ENCODE measurements at places on chromosomes 7 and 10.

- no peak for DNase-seq
Observed at GRCh38 chr7:33073243-33073642, 10.7 kb upstream of the NT5C3A start.

DNA sequence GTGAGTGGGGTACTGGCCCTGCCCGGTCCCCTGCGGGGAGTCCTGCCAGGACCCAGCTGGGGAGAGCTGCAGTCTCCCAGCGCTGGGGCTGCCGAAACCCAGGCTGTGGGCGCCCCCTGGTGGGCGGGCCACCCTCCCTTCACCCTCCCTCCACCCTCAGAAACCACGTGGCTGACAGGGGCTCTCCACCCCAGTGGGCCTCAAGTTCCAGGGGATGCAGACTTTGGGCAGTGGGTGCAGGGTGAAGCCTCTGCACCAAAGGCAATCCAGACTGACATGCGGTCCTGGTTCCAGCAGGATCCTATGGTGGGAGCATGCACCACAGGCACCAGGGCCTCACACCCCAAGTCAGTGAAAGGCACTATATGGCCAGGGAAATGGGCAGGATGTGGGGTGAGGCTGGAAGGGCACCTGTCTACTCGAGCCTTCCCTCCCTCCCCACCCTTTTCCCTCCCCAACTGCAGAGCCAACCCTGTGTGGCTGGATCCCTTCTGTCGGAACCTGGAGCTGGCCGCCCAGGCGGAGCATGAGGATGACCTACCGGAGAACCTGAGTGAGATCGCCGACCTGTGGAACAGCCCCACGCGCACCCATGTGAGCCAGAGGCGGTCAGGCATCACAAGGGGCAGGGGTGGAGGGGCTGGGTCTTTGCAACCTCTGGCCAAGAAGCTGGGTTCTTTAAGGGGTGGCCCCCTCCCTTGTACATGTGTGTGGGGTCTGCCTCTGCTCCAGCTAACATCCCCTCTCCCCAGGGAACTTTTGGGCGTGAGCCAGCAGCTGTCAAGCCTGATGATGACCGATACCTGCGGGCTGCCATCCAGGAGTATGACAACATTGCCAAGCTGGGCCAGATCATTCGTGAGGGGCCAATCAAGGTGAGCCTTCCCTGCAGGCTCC, 38.8 kb downstream of the PSAP start:
- peak; percentile 73 for DNase-seq

DNA sequence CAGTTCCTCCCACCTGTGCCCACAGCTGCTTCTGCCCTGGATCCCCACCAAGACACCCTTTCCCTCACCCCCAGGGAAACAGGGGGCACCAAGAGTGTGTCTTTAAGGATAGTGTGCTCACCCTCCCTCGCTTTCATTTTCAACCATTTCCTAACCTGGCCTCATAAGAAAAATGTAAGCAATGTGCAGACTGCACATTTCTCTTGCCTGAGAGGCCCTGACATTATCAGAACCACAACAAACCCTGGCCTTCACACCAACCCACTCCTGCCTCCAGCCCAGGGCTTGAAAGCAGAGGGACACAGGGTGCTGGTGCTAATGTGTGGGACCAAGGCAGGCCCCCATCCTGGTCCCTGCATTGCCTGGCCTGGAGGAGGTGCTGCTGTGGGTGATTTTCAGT, 11.0 kb upstream of the IMPDH1 start:
- DNase-seq = no peak

GRCh38 chr10:100934084-100934659, 21.4 kb downstream of the SLF2 start:
- no peak for DNase-seq

DNA sequence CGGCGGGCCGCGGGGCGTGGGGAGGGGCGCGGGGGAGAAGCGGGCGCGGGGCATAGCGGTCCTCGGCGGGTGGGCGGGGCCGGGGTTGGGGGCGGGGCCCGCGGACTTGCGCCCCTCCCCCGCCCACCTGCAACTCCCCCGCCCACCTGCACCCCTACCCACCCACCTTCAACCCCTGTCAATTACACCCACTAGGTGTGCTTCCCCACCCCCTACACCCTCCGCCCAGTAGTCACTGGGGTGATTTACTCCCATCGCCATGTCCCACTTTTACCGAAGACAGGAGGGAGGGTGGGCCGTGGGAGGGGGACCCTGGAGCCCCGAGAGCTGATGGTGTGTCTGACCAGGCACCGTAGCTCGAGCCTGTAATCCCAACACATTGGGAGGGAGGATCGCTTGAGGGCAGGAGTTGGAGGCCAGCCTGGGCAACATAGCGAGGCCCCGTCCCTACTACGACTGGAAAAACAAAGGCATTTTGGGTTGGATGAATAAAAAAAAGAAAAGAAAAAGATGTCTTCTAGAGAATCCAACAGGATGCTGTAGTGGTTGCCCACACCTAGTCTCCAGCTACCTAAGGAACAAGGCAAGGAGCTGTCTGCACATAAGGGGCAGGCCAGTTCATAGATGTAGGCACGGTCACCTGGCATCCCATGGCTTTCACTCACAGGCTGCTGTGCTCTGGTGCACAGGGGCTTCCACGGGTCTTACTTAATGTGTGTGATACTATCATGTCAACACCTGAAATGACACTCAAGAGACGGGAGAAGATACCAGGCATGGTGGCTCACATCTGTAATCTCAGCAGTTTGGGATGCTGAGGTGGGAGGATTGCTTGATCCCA, 761 bp downstream of the KCTD7 start:
- DNase-seq = no peak

DNA sequence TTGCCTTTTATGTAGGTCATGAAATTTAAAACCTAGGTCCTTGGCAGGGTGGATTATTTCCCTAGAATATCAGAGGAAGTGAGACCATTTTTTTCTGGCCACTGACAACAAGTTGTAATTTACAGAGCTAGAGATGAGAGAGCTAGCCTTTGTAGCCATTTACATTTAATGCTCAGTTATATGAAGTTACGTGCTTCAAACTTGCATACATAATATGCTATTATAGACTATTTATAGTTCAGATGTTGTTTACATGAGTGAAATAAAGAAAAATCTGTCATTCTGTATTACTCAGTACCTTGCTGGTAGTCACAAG, 234.9 kb upstream of the MBL2 start:
- DNase-seq = no peak

DNA sequence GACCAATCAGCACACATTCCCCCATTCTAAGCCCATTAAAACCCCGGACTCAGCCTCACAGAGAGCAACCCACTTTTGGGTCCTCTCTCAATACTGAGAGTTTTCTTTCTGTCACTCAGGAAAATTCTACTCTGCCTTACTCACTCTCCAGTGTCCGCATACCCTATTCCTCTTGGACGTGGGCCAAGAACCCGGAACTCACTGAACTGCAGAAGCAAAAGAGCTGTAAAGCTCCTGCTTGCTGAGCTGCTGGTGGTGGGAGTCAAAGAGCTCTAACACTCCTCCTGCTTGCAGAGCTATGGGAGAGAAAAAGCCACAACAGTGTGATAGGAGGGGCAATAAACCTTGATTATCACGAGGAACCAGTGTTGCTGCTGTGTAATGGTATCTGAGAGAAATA, 386.9 kb downstream of the POM121L12 start:
- no peak for DNase-seq

DNA sequence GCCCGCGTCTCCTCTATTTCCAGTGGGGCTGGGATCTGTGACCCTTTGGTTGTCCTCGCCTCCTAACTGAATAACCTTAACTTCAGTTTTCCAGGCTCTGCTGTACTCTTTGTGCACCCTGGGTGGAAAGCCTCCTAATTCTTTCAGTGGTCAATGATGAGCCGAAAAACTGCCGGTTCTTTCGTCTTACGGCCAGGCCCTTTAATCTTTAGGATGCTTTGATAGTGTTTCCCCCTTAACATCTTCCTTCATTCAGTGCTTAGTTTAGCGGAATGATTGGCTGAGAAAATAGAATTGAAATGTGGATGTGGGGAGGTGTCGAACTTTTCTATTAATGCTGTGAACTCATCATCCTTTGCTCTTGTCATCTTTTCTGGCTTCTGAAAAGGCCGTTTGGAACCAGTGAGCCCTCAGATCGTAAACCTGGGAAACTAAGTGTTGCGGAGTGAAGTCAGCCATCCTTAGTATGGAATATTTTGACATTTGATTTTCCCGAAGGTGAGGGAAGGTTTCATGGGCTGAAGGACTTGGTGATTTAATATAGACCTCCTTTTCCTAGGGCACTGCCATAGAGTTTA, 847 bp downstream of the GARS1 start:
- DNase-seq = no peak

- no peak for DNase-seq
Observed at GRCh38 chr7:66190504-66190857, 14.7 kb upstream of the TPST1 start.

DNA sequence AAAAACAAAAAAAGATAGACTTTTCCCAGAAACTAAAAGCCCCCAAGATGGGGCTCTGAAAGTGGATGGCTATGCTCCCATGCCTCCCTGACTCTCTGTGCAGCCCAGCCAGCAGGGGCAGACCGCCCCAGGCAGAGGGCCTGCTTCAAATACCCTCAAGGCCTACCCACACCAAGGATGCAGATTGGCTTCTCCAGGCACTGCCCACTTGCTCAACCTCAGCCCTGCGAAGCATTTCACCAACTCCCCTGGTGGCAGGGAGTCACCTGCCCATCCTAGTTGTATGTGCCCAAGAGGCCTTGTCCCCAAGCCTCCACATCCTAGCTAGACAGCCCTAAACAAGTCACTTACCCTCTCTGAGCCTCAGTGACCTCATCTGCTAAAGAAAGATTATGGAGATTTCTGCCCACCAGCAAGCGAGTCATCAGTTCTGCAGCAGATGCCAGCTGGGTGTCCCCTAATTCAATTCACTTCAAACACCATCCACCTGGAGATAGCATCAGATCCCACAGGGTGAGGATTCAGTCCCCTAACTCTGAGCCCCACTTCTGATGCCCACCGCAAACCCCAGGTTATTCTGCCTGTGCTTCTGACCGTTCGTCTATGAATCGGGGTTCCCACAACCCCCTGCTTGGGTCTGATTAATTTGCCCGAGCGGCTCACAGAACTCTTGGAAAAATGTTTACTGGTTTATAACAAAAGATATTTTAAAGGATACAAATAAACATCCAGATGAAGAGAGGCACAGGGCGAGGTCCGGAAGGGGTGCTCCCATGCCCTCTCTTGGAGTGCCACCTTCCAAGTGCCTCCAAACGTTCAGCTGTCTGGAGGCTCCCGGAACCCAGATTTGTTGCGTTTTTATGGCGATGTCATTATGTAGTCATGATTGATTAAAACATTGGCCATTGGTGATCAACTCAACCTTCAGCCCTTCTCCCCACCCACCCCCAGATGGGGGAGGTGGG, 18.6 kb upstream of the ZMIZ1 start:
- DNase-seq = no peak

DNA sequence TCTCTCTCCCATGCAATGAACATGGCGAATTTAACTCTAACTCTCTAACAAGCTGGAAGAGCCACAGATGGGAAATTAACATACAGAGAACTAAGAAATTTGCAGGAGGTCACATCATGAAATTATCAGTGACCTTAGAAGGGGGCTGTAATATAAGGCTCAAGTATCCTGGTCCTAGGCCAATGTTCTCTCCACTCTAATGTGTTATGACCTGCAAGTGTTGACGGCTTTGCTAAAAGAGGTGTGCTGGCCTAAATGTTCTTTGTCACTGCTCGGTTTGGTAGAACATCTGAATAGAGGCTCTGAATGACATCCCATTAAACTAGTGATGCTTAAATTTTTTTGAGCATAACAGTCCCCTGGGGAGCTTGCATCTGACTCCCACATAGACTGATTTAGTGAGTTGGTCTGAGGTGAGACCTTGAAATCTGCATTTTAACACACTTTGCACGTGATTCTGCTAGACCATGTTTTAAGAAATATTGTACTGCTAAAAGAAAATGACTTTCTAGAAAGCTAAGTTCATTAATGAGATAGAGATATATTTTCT, 129.3 kb downstream of the GFRA1 start:
- DNase-seq = no peak

DNA sequence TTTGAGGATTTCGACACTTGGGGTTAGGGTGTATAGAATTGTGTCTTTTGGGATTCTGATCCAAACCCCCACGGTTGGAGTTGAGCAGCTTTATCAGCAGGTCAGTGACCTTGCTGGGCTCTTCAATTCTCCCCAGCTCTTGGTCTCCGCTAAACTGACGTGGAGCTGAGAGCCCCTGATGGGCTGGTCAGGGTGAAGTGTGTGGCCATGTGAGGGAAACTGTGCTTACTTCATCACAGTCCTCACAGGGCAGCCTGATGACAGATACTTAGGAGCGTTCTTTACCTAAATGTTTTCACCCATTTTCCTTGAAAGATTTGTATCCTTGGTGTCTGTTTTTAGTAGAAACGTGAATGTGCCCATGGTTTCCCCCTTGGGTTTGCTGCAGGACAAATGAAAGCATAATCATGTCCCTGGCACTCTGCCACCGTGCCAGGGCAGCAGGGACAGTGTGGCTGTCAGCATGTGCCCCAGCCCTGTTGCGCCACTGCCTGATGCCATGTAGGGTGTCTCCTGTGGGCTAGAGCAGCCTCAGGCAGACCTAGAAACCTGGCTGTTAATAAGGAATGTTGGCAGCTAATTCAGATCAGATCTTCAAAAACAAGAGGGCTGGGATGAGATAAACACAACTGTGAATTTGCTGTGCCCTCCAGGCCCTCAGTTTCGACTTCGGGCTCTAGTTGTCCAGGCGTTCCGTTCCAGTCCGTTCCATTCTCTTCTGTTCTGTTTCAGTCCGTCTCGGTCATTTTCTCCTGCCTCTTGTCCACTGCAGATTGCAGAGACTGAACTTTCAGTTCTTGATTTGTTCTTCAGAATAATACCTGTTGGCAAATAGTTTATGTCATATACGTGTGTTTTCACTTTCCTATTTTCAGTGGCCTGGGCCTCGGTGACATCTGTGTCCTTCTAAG, 96.8 kb downstream of the TRRAP start:
- DNase-seq = no peak

GRCh38 chr7:157436076-157436475, 99.3 kb downstream of the DNAJB6 start:
- no peak for DNase-seq

DNA sequence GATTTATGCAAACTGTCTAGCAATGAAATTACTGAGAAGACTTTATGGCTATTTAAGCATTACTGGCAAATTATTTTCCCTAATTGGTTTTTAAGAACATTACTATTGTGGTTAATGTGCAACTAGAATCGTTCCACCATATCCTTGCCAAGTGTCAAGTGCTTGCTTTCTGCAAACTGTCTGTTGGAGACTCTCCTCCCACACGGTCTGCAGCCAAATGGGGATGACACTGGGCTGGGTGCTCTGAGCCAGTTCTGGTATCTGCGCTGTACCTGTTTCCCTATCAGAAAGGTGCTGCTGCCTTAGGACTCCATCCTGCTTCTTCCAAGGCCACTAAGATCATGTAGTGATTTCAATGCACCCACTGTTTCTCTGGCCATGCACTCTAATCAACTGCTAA, 110.4 kb downstream of the RAMP3 start:
- no peak for DNase-seq

DNA sequence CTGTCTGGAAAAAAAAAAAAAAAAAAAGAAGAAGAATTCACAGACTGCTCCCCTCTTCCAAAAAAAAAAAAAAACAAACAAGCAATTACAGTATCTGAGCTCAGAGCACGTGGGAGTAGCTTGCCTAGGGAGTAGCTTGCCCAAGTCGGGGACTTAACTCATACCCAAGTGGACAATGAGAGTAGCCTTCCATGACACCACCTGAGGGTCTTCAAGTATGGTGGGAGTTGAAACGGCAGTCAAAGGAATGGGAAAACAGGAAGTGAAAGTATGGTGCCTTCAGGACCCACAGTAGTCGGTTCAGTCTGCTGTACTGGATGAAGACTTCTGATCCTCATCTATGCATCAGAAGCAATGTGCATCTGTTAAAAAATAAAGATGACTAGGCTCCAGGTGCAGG, 10.6 kb downstream of the VOPP1 start:
- DNase-seq = no peak

GRCh38 chr7:73647725-73648592, 19.7 kb upstream of the VPS37D start:
- no peak for DNase-seq

Data from activated CD4-positive, alpha-beta T cell treated with anti-CD3 and anti-CD28 coated beads, Interleukin-2, amount 50 U/mL, for 24 hours (primary cell).